ENCODE measurements at places on chromosomes 5 and 9.

DNA sequence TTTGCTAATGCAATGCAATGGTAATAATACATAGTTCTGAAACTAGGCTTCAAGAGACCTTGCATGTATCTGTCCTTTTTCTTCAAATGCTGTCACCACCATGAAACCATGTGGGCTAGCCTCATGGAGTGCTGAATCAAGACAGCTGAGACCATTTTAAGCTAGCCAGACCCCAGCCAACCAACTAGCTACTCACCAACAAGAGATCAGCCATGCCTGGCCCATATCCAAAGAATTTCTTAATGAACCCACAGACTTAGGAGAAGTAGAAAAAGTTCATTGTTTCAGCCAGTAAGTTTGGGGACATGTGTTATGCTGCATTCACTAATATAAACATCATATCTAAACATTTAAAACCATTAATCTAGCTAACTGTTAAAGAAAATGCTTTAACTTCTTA, 139.8 kb upstream of the EDIL3 start:
- no peak for DNase-seq

GRCh38 chr5:143245929-143246561, 157.4 kb downstream of the NR3C1 start:
- no peak for DNase-seq

DNA sequence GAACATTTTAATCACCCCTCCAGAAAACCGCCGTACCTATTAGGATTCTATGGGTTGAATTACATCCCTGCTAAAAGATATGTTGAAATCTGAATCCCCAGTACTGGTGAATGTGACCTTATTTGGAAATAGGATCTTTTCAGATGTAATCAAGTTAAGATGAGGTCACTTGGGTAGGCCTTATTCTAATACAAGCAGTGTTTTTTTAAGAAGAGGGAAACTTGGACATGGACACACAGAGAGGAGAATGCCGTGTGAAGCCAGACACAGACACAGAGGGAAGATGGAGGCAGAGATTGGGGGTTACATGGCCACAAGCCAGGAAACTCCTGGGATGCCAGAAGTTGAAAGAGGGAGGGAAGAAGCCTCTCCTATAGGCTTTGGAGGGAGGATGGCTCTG, 183.5 kb downstream of the GNA14 start:
- no peak for DNase-seq

DNA sequence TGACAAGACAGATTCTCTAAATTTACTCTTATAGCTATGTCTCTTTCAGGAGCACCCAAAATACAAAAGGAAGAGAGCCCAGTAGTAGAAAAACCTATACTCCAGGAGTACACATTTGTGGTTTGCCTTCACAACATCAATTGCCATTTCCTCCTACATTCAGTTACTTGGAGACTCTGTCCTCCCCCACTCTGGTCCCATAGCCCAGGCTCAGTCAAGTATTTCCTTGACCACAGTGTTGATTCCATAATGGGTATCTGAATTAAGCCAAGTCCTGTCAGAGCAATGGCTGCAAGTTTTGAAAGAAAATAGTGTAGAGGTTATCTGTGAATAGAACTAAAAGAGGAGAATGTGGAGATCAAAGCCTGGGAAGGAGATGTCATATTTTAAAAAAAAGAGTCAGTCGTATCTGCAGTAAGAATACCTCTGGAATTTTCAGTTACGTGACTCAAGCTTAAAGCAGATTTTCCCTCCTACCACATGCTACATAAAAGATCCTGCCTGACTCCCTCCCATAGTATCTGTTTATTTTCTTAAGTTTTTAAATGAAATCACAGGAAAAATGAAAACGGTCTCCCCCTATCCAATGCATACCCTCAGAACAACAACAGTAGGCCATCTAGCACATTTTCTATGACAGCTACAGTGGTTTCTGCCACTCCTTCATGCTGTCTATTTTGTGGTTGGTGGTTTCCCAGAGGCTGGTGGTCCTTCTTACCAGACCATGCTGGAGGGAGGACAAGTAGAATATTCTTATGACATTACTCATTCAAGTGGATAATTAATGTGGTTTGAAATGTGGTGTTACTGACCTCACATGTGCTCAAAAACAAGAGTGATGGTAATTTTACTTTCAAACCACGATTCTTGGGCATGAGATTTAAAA, 249.7 kb upstream of the TMEM161B start:
- DNase-seq = no peak

- DNase-seq = no peak
Observed at GRCh38 chr9:126363847-126364671, 37.4 kb downstream of the MVB12B start.

- DNase-seq = no peak
Observed at GRCh38 chr9:18060269-18060934, 413.6 kb upstream of the ADAMTSL1 start.

- no peak for DNase-seq
Observed at GRCh38 chr5:159003045-159004030, 96.4 kb downstream of the EBF1 start.

DNA sequence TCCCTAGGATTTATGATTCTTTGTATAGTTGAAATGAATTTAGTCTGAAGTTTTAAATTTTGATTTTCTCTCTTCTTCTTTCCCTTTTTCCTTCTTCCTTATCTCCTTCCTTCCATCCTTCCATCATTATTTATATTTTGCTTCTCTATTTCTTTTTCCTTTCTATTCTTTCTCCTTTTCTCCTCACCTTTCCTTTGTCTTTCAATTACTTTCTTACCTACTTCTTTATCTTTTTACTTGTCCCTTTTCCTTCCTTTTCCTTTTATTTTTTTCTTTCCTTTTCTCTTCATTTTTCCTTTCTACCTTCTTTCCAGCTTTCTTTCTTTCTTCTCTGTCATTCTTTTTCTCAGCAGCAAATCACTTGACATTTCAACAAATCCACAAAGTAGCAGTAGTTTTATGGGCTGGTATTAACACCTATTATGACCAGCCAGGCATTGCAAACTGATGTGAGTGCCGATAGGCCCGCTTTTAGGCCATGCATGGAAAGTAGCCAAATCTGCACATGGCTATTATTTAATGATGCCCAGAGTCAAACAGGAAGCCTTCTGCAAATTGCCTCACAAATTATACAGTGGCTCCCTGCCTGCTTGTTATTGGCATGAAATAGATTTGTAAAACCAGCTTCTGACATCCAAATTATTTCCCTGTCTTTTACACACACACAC, 37.1 kb upstream of the NR3C1 start:
- DNase-seq = no peak

DNA sequence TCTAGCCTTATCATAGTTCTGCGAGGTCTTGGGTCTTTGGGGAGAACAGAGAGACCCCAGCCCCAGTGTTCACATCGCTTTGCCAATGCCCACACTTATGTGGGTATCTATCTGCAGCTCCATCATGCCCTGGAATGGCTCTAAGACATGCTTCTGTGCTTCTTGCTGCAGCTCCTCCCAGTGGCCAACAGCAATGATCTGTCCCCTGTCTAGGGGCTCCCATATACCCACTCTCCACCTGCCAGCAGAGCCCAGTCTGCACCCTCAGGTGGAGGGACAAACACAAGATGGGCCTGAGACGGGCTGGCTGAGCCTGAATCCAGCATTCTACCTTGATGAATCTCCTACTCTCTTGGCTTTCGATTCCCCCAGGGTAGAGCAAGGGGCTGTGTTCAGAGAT, 14.6 kb upstream of the DAP start:
- DNase-seq = no peak
